ENCODE measurements at places on chromosomes 12 and 14.
A peak's percentile ranks its signal among the peaks of the same experiment; 100 is the strongest.

DNA sequence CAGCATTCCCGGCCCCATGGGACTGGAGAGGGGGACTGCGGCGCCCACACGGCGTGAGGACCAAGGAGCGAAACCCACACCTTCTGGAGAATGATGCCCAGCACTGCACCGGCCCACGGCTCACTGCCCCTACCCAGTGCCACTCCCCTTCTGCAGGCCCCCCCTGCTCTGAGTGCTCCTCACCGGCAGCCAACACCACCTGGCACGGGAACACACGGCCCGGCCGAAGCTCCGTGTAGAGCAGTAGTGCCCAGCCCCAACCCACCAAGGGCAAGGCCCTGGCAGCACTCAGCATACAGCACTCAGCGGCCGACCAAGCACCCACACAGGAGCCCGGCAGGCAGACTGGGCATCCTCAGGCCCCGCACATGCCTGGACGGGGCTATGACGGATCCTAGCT, 13.4 kb downstream of the BTBD6 start:
- DNase-seq = no peak

- DNase-seq = no peak
Observed at GRCh38 chr12:103268831-103269514, 226.8 kb downstream of the C12orf42 start.

DNA sequence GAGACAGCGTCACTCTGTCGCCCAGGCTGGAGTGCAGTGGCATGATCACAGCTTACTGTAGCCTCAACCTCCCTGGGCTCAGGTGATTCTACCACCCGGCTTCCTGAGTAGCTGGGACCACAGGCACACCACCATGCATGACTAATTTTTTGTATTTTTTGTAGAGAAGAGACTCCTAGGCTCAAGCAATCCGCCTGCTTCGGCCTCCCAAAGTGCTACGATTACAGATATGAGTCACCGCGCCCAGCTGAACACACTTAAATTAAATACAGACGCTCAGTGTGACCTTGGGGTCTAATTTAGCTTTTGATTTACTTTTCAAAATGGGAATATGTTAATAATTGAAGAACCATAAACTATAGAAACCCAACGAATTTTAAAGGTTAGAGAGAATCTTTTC, 77.2 kb downstream of the C2CD5 start:
- DNase-seq = no peak

DNA sequence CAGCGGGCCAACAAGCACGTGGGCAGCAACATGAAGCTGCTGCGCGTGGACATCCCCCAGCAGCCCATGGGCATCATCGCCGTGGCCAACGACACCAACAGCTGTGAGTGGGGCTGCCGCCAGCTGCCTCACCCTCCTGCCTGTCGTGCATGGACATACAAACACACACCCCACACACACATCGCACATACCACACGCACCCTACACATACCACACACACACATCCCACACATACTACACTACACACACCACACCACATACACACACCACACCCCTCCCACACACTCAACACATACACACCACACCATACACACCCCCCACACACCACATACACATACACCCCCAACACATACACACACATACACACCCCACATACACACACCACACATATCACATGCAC, 25.2 kb upstream of the NXPH4 start:
- DNase-seq = no peak

GRCh38 chr14:105249182-105250007, 1.1 kb downstream of the BTBD6 start:
- DNase-seq = peak; percentile 47

- no peak for DNase-seq
Observed at GRCh38 chr12:87952850-87953249, 76.4 kb downstream of the C12orf50 start.

GRCh38 chr14:102516531-102517391, 7.2 kb upstream of the ANKRD9 start:
- DNase-seq = peak; percentile 82

- DNase-seq = no peak
Observed at GRCh38 chr12:48819986-48820725, 1.9 kb downstream of the CACNB3 start.

Measured in HuH-7 (cell line).